Gastroesophageal sphincter (tissue), 4 donors: ENCODE measurements at places on chromosomes 11 and 22. TPM values are rescaled to one million over a fixed set of nuclear protein-coding genes. Genes with fewer than 3 reads are reported as not detected.

NCR3LG1 gene
- total RNA-seq, result 3.4 TPM

POU2AF2 gene
- total RNA-seq, result 0.81 TPM

TMEM191B gene
- total RNA-seq, result 1.3 TPM

RASL10A gene
- total RNA-seq, result not detected

PRR33 gene
- total RNA-seq, result not detected

- no peak for ATAC-seq
Observed at GRCh38 chr11:62054484-62055121, 69.2 kb upstream of the INCENP start.

- no peak for ATAC-seq
Observed at GRCh38 chr11:4146070-4146771, 51.6 kb downstream of the RRM1 start.

- no peak for ATAC-seq
Observed at GRCh38 chr11:40290171-40290631, 1169.3 kb downstream of the LRRC4C start.

GRCh38 chr11:128734103-128734831 lies 40.4 kb downstream of the FLI1 start:
- ATAC-seq, result peak; percentile 57

DNA sequence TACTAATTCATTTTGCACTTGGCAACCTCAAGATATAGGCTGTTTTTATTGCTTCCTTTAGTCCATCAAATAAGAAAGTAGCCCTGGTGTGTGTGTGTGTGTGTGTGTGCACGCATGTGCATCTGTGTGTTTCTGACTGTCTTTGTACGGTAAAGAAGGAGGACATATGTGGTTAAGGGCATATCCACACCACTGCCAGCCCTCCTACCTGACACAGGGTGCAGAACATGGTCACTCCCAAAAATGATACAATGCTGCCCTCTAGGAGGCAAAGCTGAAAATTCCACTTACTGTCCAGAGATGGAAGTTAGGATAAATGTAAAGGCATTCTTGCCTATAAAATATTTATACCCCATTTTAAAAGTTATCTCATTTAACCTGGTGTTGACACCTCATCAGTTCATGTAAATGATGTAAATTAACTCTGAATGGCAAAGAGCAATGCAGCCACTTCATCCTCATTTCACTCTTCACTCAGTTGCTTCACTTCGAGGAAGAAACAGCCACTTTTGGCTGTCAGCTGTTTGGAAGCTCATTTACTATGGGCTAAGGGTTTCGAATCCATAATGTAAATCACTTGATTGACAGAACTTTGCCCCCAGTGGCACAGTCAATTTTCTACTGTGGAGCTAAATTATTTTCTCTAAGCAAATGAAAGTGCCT lies 83.1 kb upstream of the MTNR1B start:
- peak; percentile 56 for ATAC-seq

DNA sequence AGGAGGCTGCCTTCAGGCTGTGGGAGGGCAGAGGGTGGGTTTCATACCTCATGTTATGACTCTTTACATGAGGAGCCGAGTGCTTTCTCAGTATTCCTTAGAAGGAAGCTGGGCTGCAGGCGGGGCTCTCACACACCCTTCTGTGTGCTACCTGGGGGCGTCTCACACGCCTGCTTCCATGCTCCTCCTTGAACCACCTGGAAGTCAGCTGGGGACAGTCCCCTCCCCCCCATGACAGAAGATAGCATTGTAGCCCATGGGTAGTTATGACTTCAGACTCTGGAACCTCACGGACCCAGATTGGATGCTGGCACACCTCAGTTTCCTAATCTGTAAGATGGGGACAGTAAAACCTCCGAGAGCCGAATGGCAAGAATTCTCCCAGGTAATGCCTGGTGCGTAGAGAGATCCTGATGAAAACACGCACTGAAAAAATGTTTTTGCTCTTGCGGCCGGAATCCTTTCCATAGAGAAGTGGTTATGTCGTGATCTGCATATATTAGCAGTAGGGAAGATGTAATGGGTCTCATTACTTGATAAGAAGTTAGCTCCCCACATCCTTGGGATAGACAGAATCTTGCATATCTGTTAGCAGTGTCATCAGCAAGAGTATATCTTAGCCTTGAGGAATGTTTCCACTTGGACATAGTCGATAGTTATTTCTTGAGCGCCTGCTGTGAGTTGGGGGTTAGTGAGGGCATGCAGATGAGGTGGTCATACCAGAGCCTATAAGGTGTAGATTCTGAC lies 4.9 kb downstream of the DAGLA start:
- ATAC-seq, result no peak

DNA sequence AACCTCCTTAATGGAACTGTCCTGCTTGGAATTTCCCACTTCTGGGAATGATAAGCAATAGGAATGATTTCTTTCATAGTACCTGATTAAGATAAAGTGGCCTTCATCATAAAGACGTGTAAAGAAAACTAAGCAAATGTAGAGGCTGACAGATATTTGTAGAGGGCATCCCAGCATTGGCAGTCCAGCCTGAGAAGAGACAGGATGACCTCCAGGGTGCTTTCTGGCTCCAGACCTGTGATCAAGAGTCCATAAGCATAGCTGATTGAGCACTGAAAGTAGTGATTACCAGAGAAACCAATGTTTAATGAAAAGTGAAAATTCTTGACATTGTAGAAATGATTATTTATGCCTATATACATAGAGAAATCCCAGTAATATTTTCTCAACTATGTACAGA lies 33.6 kb downstream of the YAP1 start:
- no peak for ATAC-seq

GRCh38 chr11:70710601-70711000 lies 312.3 kb downstream of the CTTN start:
- no peak for ATAC-seq

GRCh38 chr22:27686534-27686933 lies 115.0 kb downstream of the MN1 start:
- peak; percentile 95 for ATAC-seq

DNA sequence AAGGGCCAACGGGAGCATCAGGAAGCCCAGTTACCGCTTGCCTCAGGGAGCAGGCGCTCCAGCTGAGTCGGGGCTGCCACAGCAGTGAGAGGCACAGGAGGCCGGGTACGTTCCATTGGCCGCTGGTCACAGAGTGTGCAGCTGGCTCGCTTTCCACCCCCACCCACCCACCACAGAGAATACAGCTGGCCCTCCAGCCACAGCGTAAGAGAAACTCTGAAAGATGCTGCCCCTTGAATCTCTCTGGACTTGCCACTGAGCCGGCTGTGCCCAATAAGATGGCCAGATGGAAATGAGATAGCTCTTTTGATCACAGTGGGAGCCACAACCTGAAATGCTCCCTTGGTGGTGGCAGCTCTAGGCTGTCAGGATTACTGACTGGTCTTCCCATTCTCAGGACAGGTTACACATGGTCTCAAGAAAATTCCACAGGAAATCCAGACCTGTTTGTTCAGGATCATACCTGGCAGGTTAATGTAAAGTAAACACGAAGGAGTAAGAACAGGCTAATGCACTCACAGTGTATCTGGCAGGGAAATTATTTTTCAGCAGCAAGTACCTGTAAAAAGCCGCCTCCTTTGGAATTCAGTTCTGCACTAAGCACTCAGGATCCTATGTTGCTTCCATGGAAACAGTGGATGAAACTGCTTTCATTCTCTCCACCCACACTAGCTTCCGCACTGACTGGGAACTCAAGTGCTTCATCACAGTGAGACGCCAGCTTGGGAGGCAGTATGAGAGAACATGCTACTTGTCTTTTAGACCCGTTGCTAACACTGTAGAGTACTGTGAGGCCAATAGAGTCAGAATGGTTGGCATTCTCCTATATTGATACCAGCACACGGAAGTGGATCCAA lies 16.5 kb downstream of the SIAE start:
- ATAC-seq, result no peak

DNA sequence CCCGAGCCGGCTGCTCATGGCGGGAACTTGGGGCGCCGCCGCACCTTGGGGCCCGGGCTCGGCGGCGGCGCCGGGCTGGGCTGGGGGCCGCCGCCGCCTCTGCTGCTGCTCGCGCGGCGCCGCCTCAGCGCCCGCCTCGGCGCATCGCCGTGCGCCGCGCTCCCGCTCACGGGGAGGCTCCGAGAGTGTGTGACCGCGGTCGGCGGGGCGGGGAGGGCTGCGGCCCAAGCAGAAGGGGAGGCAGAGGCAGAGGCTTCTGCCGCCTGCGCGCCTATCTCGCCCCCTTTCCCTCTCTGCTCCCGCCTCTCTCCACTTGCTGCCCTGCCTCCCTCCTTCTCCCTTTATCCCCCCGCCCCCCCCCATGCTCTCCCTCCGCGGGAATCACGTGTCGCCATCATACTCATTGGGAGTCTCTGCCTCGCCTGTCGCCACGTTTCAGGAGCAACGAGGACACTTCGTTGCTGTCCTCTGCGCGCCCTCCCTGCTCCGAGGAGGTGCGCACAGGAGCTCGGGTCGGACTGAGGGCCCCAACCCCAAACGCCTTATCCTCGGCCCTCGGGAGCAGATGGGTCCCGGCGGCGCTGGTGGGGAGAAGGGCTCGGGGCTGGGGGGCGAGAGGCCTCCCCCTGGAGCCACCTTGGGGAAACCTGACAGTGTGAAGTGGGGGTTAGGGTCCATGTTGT lies at the start of gene GUCY1A2:
Gene GUCY1A2 (minus strand): TSS at position 258 of the 683 bp plus-strand sequence. CDS start 421 bp downstream, outside the sequence.
- ATAC-seq, result peak; percentile 18

DNA sequence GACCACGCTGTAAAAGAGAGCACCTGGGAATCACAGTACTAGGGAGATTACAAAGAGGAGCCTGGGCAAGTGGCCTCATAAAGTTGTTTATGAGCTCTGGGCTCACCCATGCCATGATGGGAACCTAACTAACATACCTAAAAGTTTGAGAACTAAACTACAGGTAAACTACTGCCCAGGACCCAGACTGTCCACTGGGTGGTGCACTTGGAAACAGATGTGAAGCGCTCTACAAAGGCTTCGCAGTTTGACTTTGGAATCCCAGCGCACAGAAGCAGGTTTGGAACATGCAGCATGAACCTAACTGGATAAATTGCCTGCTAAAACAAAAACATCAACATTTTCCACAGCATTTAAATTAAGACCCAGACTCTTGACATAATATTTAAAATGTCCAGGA lies 418.6 kb downstream of the FAM181B start:
- no peak for ATAC-seq

- peak; percentile 45 for ATAC-seq
Observed at GRCh38 chr11:19660076-19660475, 52.6 kb upstream of the NAV2 start.

GRCh38 chr11:31521497-31522150 lies 12.1 kb downstream of the ELP4 start:
- no peak for ATAC-seq

GRCh38 chr11:86793307-86793706 lies 7.0 kb upstream of the PRSS23 start:
- no peak for ATAC-seq

DNA sequence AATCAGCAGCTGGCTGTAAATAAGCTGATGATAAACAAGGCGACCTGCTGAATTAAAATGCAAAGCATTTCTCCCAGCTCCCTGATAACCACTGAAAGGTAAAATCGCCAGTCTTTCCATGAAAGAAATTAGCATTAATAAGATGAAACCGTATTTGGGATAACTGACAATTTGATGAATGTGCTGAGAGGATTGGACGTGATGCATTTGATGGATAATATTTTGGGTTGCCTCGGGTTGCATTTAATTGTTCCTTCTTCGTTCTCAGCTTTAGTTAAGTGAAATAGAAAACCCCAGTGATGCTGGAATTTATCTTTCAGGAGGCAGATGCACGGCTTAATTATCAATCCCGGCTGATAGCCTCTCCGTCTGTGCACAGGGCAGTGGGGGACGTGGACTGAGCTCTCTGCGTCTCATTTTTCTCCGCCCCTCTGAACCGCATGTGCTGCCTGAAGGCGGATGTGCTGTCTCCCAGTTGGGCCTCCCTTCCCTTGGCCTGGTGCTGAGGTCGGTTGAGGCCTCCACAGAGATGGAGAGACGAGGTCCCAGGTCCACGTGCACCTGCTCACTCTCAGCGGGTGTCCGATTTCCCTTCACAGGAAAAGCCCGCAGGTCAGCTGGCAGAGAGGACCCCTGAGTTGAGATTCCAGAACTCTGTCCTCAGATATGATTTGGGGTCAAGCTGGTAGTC lies 846.2 kb downstream of the BRD1 start:
- ATAC-seq, result no peak

DNA sequence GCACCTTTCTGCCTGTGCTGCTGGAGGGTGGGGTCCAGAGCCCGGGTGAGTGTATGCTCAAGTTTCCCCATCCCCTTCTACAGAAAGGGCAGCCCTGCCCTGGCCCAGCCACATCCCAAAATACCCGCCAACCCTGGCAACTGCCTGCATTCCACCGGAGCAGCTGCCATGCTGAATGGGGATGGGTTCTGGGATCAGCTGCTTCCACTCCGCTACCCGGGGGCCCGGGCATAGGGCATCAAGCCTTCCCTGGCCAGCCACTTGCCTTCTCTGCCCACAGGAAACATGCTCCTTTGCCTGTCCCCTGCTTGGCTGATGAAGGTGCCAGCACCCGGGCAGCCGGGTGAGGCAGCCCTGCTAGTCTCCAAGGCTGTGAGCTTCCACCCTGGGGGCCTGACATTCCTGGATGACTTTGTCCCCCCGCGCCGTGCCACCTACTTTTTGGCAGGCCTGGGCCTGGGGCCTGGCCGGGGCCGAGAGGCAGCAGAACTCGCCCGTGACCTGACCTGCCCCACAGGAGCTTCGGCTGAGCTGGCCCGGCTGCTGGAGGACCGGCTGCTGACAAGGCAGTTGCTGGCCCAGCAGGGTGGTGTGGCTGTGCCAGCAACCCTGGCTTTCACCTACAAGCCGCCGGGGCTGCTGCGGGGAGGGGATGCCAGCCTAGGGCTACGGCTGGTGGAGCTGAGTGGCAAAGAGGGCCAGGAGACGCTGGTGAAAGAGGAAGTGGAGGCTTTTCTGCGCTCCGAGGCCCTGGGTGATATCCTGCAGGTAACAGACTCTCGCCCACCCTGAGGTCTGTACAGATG lies 3.2 kb downstream of the CARNS1 start:
- ATAC-seq, result no peak
